ENCODE measurements at places on chromosomes 5 and 9. TPM values are rescaled to one million over a fixed set of nuclear protein-coding genes. Genes with fewer than 3 reads are reported as not detected.

GRCh38 chr5:159605585-159605984 is 275.3 kb upstream of the IL12B start:
- DNase-seq, result no peak
- no peak overlapping the region for H3K4me3 ChIP-seq
- H3K36me3 ChIP-seq, result no peaks in the 10 kb centered on the region
- no peak overlapping the region for H3K27ac ChIP-seq
- H3K4me1 ChIP-seq, result peaks cover 3% of the 10 kb centered on the region
- no peaks in the 10 kb centered on the region for H3K27me3 ChIP-seq

GRCh38 chr5:77876316-77876715 is 100.2 kb upstream of the TBCA start:
- H3K4me3 ChIP-seq, result no peak overlapping the region
- no peak overlapping the region for H3K27ac ChIP-seq
- H3K27me3 ChIP-seq, result peaks cover 4% of the 10 kb centered on the region
- H3K36me3 ChIP-seq, result no peaks in the 10 kb centered on the region
- peaks cover 16% of the 10 kb centered on the region for H3K4me1 ChIP-seq

- no peaks in the 10 kb centered on the region for H3K36me3 ChIP-seq
- no peak for DNase-seq
- no peaks in the 10 kb centered on the region for H3K27me3 ChIP-seq
- no peak overlapping the region for H3K4me3 ChIP-seq
- no peak overlapping the region for H3K27ac ChIP-seq
These were observed 781.2 kb downstream of the TLE4 start for GRCh38 chr9:80352967-80353366.

GRCh38 chr5:143197260-143197656 is 206.2 kb downstream of the NR3C1 start:
- H3K36me3 ChIP-seq, result peaks cover 26% of the 10 kb centered on the region
- no peaks in the 10 kb centered on the region for H3K27me3 ChIP-seq

SAXO1 gene
- not detected for total RNA-seq

- peaks cover 69% of the 10 kb centered on the region for H3K27me3 ChIP-seq
- no peak overlapping the region for H3K27ac ChIP-seq
- no peaks in the 10 kb centered on the region for H3K36me3 ChIP-seq
- DNase-seq, result peak; percentile 61
- no peaks in the 10 kb centered on the region for H3K4me1 ChIP-seq
- H3K4me3 ChIP-seq, result no peak overlapping the region
These were observed 66.5 kb upstream of the HSPA9 start for GRCh38 chr5:138641547-138642298.

SPAAR gene
- total RNA-seq, result not detected

- H3K27me3 ChIP-seq, result no peaks in the 10 kb centered on the region
- peaks cover 9% of the 10 kb centered on the region for H3K4me1 ChIP-seq
- H3K27ac ChIP-seq, result no peak overlapping the region
- no peak overlapping the region for H3K4me3 ChIP-seq
These were observed 22.4 kb downstream of the LYRM7 start for GRCh38 chr5:131193106-131193505.

DNA sequence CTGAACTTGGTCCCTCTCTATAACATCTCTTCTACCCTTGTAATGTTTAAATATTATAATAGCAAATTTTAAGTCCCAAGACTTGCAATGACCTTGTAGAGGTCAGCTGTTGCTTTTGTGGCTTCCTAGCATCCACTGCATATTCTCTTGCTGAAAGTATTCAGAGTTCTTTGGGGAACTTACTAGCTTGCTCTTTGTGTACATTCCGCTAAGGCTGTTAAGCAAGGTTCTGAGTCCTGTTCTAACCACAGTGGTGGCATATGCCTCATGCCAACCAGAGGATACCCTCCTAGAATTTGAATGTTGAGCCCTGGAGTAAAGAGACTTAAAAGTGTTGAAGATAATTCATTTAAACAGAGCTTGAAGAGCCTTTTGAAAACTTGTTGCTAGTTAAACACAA is 570.9 kb downstream of the TLE1 start:
- H3K27me3 ChIP-seq, result no peaks in the 10 kb centered on the region
- H3K4me3 ChIP-seq, result no peak overlapping the region
- no peak overlapping the region for H3K27ac ChIP-seq
- H3K4me1 ChIP-seq, result no peaks in the 10 kb centered on the region

DNA sequence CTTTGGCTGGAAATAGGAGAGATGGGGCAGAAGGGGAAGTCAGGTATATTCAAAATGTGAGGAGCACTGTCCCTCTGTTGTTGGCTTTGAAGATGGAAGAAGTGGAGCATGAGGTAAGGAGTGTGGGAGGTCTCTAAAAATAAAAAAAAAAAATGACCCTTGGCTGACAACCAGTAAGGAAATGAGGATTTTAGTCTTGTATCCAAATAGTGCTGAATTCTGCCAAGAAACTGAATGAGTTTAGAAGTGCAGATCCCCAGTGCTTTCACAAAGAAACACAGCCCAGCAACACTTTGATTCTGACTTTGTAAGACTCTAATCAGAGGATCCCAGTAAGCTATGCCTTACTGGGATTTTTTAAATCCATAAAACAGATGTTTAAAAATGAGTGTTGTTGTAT is 367.9 kb downstream of the CYLC2 start:
- DNase-seq, result no peak
- no peaks in the 10 kb centered on the region for H3K4me1 ChIP-seq
- H3K4me3 ChIP-seq, result no peak overlapping the region
- H3K36me3 ChIP-seq, result no peaks in the 10 kb centered on the region
- H3K27ac ChIP-seq, result no peak overlapping the region
- no peaks in the 10 kb centered on the region for H3K27me3 ChIP-seq

NDUFA8 gene
- 45.4 TPM for total RNA-seq

SPATA31A5 gene
- not detected for total RNA-seq

- H3K27me3 ChIP-seq, result no peaks in the 10 kb centered on the region
- peaks cover 39% of the 10 kb centered on the region for H3K36me3 ChIP-seq
- no peak overlapping the region for H3K27ac ChIP-seq
- H3K4me1 ChIP-seq, result no peaks in the 10 kb centered on the region
These were observed 9.4 kb downstream of the BBLN start for GRCh38 chr9:128169492-128169891.

DNA sequence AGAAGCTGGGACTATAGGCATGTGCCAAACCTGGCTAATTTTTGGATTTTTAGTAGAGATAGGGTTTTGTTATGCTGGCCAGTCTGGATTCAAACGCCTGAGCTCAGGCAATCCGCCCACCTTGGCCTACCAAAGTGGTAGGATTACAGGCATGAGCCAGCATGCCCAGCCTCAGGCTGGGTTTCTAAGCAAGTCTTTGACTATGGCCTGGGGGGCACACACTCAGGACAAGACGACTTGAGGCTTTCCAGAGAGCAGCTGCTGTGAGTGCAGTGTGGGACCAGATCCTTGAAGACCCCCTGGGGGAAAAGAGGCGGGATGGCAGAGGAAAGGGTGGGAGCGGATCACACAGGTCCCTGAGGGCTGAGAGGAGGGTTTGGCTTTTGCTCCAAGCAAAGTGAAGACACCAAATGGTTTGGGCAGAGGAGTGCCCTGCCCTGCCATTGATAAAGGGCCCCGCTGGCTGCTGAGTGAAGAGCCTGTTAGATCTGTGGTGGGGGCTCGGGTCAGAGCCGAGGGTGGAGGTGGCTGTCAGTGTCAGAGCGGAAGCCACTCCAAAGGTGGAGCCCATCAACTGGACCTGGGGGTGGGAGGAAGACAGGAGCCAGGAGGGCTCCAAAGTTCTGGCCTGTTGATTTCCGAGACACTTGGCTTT is 46.8 kb upstream of the FUBP3 start:
- H3K27ac ChIP-seq, result no peak overlapping the region
- no peaks in the 10 kb centered on the region for H3K36me3 ChIP-seq
- DNase-seq, result no peak
- no peaks in the 10 kb centered on the region for H3K4me1 ChIP-seq

DNA sequence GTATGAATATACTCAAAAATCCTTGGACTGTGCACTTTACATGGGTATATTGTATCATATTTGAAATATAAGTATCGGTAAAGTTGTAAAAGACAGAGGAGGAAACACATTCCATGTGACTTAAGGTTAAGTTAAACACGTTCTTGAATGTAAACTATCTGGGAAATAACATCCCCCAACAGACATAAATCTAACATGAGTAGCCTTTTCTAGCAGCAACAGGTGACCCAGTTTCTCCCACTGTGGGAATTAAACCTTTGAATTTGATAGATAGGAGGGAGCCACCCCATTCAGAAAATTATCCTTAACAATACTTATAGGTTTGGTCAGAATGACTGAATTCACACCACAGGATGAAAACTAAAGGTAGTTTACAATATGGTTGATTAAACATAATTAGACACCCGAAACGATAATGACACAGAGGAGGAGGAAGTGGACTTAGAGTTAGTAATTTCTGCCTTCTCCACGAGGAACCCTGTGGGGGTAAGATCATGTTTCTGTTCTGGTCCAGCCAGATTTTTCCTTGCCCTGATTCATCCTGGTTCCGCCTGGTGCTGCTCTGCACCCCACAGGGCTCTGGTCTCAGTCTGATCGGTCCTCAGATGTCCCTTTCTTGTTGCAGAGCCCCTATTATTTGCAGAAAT is 84.6 kb upstream of the DNAH5 start:
- H3K36me3 ChIP-seq, result no peaks in the 10 kb centered on the region
- no peak overlapping the region for H3K4me3 ChIP-seq
- H3K27me3 ChIP-seq, result no peaks in the 10 kb centered on the region
- H3K27ac ChIP-seq, result no peak overlapping the region

C7 gene
- not detected for total RNA-seq

GRCh38 chr5:94751460-94751859 is 133.0 kb downstream of the SLF1 start:
- H3K27me3 ChIP-seq, result peaks cover 3% of the 10 kb centered on the region
- no peak overlapping the region for H3K27ac ChIP-seq
- no peak overlapping the region for H3K4me3 ChIP-seq
- DNase-seq, result no peak
- no peaks in the 10 kb centered on the region for H3K36me3 ChIP-seq

DNA sequence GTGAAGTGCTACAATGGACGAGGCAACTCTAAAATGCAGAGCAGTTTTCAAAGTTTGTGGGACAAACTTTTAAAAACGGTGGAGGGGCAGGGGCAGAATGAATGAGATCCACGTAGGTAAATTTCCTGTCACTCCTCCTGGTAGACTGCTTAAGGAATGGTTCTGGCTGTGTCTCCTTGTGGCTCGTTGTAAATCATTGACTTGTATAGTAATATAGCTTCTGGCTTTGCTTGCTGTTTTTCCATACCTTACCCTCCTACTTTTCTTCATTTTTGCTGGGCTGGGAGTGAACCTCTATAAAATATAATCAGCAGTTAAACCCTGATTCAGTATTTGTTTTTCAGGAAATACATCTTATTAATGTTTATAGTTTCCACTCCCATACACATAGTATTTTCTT is 235.7 kb downstream of the TUSC1 start:
- no peak for DNase-seq

DNA sequence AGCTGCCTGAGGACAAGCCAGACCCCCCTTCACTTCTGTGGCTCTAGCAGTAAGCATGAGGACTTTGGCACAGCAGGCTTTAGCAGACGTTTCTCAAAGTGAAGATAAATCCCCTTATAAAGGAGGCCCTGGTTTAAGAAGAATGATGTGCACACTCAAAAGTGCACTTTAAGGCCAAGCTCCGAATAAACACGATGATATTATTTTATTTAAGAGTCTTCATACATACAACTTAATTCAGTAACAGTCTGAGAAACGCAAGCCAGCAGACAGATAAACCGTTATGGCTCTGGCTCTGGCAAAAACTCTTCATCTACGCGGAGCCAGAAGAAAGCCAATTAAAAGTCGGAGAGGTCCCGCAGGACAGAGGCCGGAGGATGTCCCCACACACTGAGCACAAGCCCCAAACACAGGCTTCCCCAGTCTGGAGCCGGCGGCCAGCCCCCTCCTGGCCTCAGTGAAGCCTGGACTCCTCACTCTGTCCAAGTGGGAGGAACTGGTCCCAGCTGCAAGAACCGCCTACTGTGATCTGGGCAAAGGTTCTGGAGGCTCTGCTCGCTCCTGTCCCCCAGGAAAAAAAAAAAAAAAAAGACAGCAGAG is 44.6 kb downstream of the ADAMTS2 start:
- no peaks in the 10 kb centered on the region for H3K4me1 ChIP-seq
- H3K27me3 ChIP-seq, result no peaks in the 10 kb centered on the region
- no peak overlapping the region for H3K4me3 ChIP-seq
- H3K27ac ChIP-seq, result no peak overlapping the region
- no peak for DNase-seq
- no peaks in the 10 kb centered on the region for H3K36me3 ChIP-seq

IFNA13 gene
- not detected for total RNA-seq

- peaks cover 50% of the 10 kb centered on the region for H3K4me1 ChIP-seq
- H3K27me3 ChIP-seq, result peaks cover 10% of the 10 kb centered on the region
- no peak overlapping the region for H3K27ac ChIP-seq
- H3K36me3 ChIP-seq, result no peaks in the 10 kb centered on the region
- DNase-seq, result no peak
These were observed 3.0 kb upstream of the TJP2 start for GRCh38 chr9:69171049-69171448.

DNA sequence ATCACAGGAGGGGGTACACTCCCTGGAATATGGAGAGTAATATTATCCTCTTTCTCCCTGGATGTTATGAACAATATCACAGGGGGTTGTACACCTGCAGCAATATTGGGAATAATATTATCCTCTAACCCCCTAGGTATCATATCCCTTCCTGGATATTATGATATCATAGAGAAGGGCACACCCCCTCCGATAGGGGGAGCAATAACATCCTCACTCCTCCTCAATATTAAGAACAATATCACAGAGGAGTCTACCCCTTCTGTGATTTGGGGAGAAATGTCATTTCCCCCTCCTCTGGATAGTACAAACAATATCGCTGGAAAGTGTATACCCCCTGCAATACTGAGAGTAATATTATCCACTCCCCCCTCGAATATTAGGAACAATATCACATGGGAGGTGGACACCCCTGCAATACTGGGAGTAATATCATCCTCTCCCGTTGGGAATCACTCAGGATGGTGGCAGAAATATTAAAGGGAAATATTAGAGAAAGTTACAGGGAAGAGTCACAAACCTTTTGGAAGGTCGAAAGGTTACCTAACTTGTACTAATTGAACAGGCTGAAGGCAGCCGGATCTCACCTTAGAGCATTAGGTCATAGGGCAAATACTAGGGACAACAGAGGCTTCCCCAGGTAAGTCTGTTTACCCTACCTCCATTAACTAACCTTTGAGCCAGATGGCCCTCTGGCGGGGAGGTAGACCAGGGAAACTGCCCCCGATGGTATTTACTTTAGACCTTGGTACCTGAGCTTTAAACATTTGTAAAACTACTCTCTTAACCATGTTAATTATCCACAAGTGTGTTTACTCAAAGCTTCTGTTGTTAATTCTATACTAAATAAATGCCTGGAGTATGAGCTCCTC is 57.5 kb upstream of the FREM1 start:
- no peaks in the 10 kb centered on the region for H3K36me3 ChIP-seq
- no peak overlapping the region for H3K27ac ChIP-seq
- H3K27me3 ChIP-seq, result no peaks in the 10 kb centered on the region

GRCh38 chr9:75139201-75139600 is 50.9 kb downstream of the OSTF1 start:
- no peaks in the 10 kb centered on the region for H3K27me3 ChIP-seq
- H3K4me3 ChIP-seq, result no peak overlapping the region
- peaks cover 49% of the 10 kb centered on the region for H3K4me1 ChIP-seq
- DNase-seq, result no peak
- peaks cover 91% of the 10 kb centered on the region for H3K36me3 ChIP-seq
- peak overlapping the region; percentile 66 for H3K27ac ChIP-seq

GRCh38 chr5:180613814-180614188 is 22.5 kb upstream of the SCGB3A1 start:
- DNase-seq, result no peak
- no peaks in the 10 kb centered on the region for H3K36me3 ChIP-seq
- H3K4me1 ChIP-seq, result no peaks in the 10 kb centered on the region
- peaks cover 4% of the 10 kb centered on the region for H3K27me3 ChIP-seq

GRCh38 chr5:128869970-128870369 is 95.3 kb upstream of the SLC27A6 start:
- no peak for DNase-seq
- H3K27me3 ChIP-seq, result no peaks in the 10 kb centered on the region
- H3K36me3 ChIP-seq, result no peaks in the 10 kb centered on the region
- H3K4me1 ChIP-seq, result no peaks in the 10 kb centered on the region
- no peak overlapping the region for H3K27ac ChIP-seq

SOX30 gene
- total RNA-seq, result 0.11 TPM

All from activated T-helper 2 cell treated with anti-CD3 and anti-CD28 coated beads, Interferon-gamma antibody, Interleukin-2, Interleukin-4, amounts not matched to agents 10 μg/mL and 5 μg/mL and 100 μg/mL, durations not matched to agents 14 hours and 24 hours and 36 hours (primary cell).